ENCODE measurements at places on chromosomes 6 and 20. TPM values are rescaled to one million over a fixed set of nuclear protein-coding genes. Genes with fewer than 3 reads are reported as not detected.

The KCNQ5 gene
- 0.49 TPM for total RNA-seq

The TM9SF4 gene
- total RNA-seq = 42.9 TPM

The EPPIN gene
- total RNA-seq = not detected

The BACH2 gene
- 25.3 TPM for total RNA-seq

The LRRN4 gene
- 0.36 TPM for total RNA-seq

The RAB5IF gene
- 33.1 TPM for total RNA-seq

The KIZ gene
- 39.2 TPM for total RNA-seq

The ELOVL2 gene
- 2.9 TPM for total RNA-seq

The SEMG2 gene
- not detected for total RNA-seq

The GNMT gene
- total RNA-seq = 1.8 TPM

The TNFRSF6B gene
- 6.1 TPM for total RNA-seq

The HLA-DQB1 gene
- total RNA-seq = 25.5 TPM

The PRDM1 gene
- 15.9 TPM for total RNA-seq

The TREML1 gene
- total RNA-seq = 2.1 TPM

The TCF15 gene
- 2.1 TPM for total RNA-seq

The CRISP3 gene
- total RNA-seq = 1.1 TPM

The RCAN2 gene
- total RNA-seq = 14.8 TPM

The RWDD2A gene
- 4.5 TPM for total RNA-seq

The BMP6 gene
- total RNA-seq = 9.0 TPM

The SLC26A8 gene
- total RNA-seq = 1.5 TPM

The OR2B6 gene
- not detected for total RNA-seq

The RAMACL gene
- total RNA-seq = 4.3 TPM

The C6orf15 gene
- not detected for total RNA-seq

The SERAC1 gene
- total RNA-seq = 9.4 TPM

The OR2H2 gene
- total RNA-seq = not detected

The SYNJ2 gene
- total RNA-seq = 22.5 TPM

The MAP3K7 gene
- total RNA-seq = 32.5 TPM

The HAO1 gene
- total RNA-seq = not detected

The FAM162B gene
- total RNA-seq = 8.9 TPM

The HBS1L gene
- total RNA-seq = 83.0 TPM

The GGTLC1 gene
- total RNA-seq = not detected

The MAPK13 gene
- total RNA-seq = 12.8 TPM

The GLYATL3 gene
- not detected for total RNA-seq

The ABHD16B gene
- not detected for total RNA-seq

The HLA-G gene
- total RNA-seq = 1.2 TPM

The RSPH9 gene
- total RNA-seq = 0.49 TPM

The PBOV1 gene
- total RNA-seq = not detected

The TBPL1 gene
- 18.5 TPM for total RNA-seq

The RIPPLY2 gene
- total RNA-seq = 0.80 TPM

The VIP gene
- 1.9 TPM for total RNA-seq

The SIM1 gene
- 0.04 TPM for total RNA-seq

The GABBR1 gene
- total RNA-seq = 106 TPM

The GPX6 gene
- total RNA-seq = not detected

The GPSM3 gene
- 20.5 TPM for total RNA-seq

The MYBL2 gene
- 0.40 TPM for total RNA-seq

The DOK5 gene
- 13.6 TPM for total RNA-seq

The NPEPL1 gene
- total RNA-seq = 47.5 TPM

The TFAP2D gene
- total RNA-seq = not detected

The OTOR gene
- not detected for total RNA-seq

The NRSN1 gene
- not detected for total RNA-seq

The HLA-DRA gene
- total RNA-seq = 455 TPM

The PEX6 gene
- 20.4 TPM for total RNA-seq

The CPXM1 gene
- total RNA-seq = 5.9 TPM

All from sciatic nerve (tissue), 2 donors.